ENCODE measurements at places on chromosomes 11 and 22.
A peak's percentile ranks its signal among the peaks of the same experiment; 100 is the strongest.

DNA sequence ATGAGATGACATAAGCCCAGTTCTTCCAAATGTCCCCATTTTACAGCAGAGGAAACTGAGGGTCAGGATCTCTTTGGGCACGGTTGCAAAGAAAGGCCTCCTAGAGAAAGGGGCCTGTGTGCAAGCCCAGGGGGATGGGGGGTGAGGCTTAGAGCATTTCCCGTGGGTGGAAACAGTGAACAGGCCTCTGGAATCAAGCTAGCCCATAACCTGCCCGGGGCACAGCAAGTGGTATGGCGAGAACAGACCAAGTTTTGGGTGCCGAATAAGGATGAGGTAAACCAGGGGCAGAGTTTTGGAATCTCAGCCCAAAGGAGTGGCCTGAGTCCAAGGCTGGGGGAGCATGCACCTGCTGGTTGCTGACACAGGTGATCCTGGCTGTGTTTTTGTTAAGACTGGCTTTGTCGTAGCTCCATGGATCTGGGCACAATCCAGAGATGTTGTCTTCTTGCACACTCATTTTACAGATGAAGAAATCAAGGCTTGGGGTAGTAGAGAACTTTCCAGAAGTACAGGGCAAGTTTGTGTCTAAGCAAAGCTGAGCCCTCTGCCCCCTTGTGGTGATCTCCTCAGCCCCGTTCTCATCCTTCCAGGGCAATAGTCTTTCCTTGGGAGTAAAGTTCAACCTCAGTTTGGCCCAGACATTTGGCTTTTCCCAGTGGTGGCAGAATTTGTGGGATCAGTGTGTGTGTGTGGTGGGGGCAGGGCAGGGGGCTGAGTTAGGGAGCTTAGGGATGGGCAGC, 53.5 kb upstream of the MYEOV start:
- DNase-seq, result peak; percentile 49

- no peak for DNase-seq
Measured at GRCh38 chr22:43485502-43486089, 73.8 kb downstream of the MPPED1 start.

- no peak for DNase-seq
Measured at GRCh38 chr11:112315057-112315720, 54.5 kb upstream of the PLET1 start.

GRCh38 chr11:119671051-119671450, 57.9 kb downstream of the NECTIN1 start:
- peak; percentile 77 for DNase-seq

GRCh38 chr11:128734103-128734831, 40.4 kb downstream of the FLI1 start:
- DNase-seq, result no peak

DNA sequence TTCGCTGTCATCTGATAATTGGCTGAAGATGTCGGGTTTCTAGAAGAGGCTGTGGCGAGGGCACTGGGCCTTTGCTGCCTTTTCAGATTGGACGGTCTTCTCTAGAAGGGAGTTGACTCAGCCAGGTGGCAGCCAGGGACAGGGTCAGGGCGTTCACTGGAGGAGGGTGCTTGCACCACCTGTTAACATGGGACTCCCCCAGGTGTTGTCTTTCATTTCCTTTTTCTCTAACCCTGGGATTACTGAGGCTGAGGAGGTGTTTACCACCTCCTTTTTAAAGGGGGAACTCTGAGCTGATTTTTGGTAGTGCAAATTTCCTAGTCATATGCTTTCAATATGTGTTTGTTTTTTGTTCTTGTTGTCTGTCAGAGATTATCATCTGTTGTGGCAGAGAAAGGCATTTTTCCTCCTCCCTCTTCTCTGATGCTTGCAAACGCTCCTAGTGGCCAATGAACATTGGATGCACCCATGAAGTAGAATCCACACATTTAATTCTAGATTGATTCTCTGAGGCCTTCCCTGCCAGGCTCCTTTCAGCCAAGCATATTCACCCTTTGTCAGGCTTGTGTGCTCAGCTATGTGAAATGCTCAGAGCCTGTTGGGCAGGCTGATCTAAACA, 54.1 kb downstream of the LDLRAD3 start:
- DNase-seq, result no peak

DNA sequence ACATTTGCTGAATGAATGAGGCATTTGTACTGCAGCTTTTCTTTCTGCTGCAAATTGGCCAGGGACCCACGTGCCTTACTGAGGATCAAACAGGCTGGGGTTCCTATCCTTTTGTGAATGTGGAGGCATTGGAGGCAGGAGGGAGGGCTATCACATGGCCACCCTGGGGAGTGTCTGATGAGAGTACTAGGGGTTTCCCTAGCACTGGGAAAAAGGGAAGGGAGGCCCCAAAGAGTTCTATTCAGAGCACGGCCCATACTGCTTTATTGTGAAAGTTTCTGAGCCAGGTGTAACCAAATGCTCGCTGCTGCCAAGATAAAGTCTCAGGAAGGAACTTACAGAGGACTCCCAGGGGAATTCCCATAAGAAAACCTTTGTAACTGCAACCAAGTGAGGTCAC, 78.4 kb upstream of the ANO1 start:
- DNase-seq, result no peak

- DNase-seq, result no peak
Measured at GRCh38 chr11:22467741-22468140, 129.6 kb downstream of the SLC17A6 start.

DNA sequence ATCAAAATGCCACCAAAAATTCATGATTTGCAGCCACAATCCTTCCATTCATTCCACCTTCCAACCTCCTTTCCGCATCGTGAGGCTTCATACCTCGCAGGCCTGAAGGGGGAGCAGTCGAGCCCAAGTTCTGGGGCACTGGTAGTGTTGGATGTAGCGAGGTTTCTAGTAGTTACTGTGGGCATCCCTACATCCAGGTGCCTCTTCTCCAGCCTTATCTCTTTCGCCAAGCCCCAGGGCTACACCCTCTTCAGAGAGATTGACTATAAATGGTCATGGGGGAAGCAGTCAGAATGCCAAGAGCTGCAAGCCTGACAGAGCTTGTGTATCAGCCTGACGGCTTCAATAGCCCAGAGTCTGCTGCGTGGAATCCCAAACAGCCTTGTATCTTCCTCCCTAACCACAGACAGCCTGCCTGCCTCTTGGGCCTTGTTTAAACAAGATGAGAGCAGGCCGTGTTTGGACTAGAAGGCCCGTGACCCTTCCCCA, 28.9 kb downstream of the CLMP start:
- DNase-seq, result no peak

GRCh38 chr11:2301631-2302305, at the start of the genes C11orf21 and TSPAN32:
C11orf21 (minus strand) TSS chr11:2301918; CDS start chr11:2301808, 110 bp downstream.
TSPAN32 (plus strand) TSS chr11:2302013; CDS start chr11:2302150, 137 bp downstream.
- DNase-seq, result no peak

DNA sequence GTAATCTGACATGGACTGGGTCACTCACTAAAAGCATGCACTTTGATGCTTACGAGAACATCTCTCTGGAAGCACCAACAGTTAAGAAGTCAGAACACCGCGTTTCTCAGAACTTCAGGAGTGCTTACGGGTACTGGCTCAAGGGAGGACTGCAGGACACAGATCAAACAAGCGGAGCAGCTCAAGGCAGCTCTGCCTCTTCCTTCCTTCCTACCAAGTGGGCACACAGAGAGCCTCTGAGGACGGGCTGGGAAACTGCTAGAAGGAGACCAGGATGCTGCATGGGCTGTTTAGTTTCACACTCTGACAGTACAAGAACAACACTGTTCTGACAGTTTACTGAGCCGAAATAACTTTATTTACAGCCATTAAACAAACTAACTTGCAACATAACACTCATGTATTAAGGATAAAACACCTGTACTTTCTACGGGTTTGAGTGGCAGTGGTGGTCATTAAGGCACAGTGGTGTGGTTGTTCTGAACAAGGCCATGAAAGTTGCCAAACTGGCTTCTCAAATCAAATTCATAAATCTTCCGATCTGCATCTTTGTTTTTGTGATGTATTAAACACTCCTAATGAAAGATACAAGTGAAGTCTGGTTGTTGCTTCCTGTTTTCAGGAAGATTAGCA, 37.5 kb downstream of the ARFGAP3 start:
- DNase-seq, result no peak

DNA sequence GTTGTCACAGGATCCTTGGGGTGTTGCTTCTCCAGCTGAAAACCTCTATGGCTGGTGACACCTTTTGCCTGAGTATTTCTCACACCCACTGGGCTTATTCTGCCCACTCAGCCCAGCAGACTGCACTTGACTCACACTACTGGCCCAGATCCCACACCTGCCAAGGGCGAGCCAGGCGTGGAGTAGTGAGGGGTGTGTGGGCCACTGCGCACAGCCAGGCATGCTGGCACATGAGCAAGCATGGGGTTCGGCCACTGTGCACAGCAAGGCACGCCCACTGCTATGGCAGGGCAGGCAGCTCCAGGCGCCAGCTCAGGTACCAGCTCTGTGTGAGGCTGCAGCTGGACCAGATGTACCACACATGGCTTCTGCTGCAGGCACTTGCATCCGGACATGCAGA, 116.5 kb upstream of the MTNR1B start:
- no peak for DNase-seq

- no peak for DNase-seq
Measured at GRCh38 chr22:38167988-38168407, 13.6 kb downstream of the PLA2G6 start.

DNA sequence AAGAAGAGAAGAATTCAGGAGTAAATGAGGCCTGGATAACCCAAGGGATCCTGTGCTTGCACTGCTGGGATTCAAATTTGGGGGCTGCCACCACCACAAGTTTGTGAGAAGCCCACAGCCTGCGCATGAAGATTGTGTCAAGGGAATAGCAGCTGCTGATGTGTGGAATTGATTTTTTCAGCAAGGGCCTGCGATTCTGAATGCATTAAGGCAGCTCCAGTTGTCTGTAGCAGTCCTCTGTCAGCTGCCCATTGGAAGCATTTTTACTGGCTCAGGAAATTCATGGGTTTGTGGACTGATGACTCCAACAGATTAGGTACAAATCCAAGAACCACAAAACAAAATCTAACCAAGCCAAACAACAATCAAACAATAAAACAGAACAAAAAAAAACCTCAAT, 14.0 kb downstream of the ARVCF start:
- no peak for DNase-seq

DNA sequence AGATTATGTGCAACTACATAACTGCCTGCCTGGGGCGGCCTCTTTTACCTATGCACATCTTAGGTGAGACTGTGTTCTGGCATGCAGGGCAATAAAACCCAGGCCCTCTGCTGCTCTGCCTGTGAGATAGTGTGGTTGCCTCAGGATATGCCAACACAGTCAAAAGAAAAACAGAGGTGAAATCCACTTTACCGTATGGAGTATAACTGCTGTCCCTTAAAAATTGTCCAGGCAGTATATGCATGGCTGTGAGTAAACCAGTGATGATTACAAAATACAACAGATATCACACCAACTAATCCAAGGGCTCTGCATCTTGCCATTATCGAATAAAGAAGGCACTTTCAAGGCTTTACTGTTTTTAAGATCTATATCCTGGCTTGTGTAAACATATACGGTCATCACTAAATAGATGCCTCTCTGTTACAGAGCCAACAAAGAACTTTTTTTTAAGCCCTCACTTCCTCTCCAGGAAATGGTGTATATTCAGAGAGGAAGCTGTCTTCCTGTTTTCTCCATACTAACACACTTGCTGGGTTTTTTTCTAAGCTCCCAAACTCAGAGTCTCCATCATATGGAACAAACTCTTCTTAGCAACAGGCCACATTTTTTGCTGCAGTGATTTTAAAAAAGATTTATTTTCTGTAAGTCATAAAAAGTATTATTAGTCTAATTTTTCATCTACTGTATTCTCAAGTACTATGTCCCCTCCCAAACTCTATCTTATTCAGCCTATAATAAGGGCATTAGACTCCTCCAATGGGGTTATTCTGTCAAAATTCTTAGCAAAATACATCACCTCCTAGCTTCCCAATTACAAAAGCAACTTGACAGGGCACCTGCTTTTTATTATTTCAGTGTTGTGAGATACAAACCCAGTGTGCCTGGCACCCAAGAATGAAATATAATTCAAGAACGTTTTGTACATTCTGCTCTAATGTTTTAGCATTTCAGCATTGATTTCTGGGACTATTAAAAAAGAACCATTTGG, 135.2 kb downstream of the MAML2 start:
- no peak for DNase-seq

DNA sequence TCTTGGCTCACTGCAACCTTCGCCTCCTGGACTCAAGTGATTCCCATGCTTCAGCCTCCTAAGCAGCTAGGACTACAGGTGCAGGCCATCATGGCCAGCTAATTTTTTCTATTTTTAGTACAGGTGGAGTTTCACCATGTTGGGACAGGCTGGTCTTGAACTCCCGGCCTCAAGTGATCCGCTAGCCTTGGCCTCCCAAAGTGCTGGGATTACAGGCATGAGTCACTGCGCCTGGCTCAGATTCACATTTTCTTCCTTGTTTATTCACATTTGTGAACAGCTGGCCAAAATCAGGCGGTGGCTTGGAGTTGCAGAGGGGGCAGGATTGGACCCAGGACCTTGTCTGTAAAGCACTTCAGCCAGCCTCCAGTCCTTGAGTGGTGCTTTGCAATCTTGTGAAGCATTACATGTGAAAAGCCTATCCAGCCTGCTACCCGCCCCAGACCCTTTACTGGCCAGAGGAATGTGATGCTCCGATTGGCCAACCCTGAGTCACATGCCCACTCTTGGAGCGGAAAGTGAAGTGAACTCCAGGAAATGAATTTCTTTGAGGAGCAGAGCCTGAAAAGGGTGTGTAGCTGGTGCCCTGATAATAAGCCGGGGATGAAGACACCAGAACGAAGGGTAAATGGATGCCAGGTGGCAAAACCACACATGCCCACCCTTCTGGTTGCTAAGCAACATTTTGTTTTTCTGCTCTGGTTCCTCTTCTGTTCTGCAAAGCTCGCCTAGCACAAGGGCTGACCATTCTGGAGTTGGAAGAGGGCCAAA, 62.6 kb upstream of the PTPRJ start:
- peak; percentile 87 for DNase-seq

- DNase-seq, result no peak
Measured at GRCh38 chr11:6405052-6405667, 13.7 kb downstream of the APBB1 start.

DNA sequence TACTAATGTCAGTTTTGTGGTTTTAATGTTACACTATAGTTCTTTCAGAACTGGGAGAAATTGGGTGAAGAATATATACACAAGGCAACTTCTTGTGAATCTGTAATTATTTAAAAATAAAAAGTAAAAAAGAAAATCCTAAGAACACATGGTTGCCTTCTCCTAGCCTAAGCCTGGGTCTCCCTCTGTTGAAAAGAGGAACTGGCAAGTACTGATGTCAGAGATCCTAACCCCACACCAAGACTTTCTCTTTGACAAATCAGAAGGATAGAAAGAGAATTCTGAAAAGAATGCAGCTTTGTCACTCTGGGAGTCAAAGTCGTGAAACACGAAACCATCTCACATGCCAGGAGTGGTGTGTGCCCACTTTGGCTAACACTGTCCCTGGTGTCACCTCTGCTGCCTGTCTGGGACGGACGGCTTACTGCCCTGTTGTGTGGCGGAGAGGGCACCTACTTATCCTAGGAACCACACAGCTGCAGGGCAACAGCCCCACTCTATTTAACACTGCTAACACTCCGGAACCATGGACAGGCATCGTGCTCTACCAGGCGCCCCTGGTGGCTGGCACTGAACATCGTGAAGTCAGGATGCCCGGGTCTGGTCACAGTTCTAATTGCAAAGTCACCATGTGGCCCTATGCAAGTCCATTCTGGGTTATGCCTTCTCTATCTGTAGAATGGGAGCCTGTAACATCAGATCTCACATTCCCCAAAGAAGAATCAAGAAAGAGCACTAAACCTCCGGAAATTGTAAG, 108.7 kb upstream of the CD82 start:
- no peak for DNase-seq

- no peak for DNase-seq
Measured at GRCh38 chr11:69335007-69335780, 41.2 kb downstream of the MYEOV start.
